Putamen (tissue), 1 donor: ENCODE measurements at places on chromosomes 4 and X.

DNA sequence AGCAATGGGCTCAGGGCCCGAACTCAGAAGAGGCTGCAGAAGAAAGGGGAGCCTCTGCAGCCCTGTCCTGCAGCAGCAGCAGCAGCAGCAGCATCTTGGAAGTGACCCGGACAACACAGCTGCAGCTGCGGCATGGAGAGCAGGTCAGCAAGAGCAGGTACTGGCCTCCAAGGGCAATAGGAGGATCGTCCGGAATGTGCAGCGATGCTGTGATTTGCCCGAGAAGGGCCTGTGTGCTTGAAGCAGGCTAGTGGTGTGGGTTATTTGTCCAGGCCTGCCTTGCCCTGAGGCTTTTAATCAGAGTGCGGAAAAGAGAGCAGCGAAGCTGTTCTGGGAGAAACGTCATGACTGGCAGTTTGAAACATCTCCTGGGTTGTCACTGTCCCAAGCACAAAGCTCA is 126.0 kb downstream of the F11 start:
- DNase-seq = no peak

- DNase-seq = no peak
Observed at GRCh38 chr4:85617202-85617601, 142.3 kb downstream of the ARHGAP24 start.

GRCh38 chr4:95102162-95102790 is 344.5 kb downstream of the BMPR1B start:
- DNase-seq = no peak

DNA sequence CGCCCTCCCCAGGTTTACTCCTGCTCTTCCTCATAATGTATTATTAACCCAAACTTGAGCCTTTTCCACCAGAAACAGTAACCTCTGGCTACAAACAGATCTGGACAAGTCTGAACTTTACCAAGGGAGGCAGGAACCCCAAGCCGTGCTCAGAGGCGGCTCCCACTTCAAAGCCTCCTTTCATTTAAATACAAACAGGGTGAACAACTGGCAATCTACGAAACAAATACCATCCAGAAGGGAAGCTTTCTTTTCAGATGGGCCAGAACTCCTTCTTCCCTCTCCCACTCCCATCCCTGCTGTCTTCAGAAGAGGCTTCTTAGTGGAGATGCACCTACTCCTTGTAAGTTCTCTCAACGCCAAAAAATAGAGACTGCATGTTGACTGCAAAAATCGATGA is 2.1 kb upstream of the GPC4 start:
- no peak for DNase-seq

DNA sequence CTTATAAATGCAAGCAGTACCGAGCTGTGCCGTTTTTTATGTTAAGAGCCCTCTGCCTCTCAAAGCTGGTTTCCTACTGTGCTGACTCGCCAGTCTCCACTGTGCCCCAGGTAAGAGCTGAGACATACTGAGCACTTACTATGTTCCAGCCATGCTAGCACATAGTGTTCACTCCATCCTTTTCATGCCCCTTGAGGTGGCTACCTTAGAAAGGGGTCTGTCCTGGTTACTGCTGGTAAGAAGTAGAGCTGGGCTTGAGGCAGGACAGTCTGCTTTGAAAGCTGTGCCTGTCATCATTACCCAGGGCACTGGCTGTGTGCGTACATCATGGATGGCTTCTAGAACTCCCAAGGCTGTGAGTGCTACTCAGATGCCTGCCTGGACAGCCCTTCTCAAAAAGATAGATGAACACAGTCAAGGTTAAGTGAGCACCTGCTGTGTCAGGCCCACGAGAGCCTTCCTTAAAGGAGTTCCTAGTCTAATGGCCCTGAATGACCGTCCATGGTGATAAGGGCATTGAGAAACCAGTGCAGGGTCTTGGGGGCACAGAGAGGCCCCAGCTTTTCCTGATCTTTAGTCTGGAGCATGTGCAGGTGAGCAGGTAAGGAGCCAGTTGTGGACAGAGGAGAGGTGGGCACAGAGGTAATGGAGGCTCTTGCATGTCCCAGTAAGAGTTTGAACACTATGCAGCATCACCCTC is 1.6 kb downstream of the STK32B start:
- DNase-seq = no peak

GRCh38 chr4:163109967-163110366 is 56.7 kb downstream of the NAF1 start:
- DNase-seq = peak; percentile 23

- peak; percentile 45 for DNase-seq
Observed at GRCh38 chr4:54384563-54384962, 155.5 kb downstream of the PDGFRA start.

- no peak for DNase-seq
Observed at GRCh38 chr4:66649236-66649635, 896.1 kb downstream of the CENPC start.

GRCh38 chr4:58749206-58749605 is 1639.0 kb upstream of the IGFBP7 start:
- no peak for DNase-seq

DNA sequence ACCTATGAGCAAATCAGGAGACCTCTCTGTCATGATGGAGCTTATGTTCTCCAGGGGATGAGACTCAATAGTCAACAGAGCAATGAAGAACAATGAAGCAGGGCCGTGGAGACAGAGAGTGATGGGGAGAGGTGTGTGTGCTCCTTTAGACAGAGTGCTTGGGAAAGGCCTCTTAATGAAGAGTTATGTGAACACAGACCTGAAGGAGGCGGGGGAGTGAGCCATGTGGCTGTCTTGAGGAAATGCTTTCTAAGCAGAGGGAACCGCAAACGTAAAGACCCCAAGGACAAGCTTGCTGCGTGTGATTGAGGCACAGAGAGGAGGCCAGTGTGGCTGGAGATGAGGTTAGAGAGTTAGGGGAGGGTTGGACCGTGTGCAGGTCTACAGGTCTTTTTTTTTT is 53.1 kb downstream of the CHRNA9 start:
- DNase-seq = no peak

GRCh38 chr4:54992266-54992665 is 133.1 kb downstream of the KDR start:
- no peak for DNase-seq

- DNase-seq = no peak
Observed at GRCh38 chrX:82842286-82842685, 665.8 kb upstream of the POU3F4 start.

DNA sequence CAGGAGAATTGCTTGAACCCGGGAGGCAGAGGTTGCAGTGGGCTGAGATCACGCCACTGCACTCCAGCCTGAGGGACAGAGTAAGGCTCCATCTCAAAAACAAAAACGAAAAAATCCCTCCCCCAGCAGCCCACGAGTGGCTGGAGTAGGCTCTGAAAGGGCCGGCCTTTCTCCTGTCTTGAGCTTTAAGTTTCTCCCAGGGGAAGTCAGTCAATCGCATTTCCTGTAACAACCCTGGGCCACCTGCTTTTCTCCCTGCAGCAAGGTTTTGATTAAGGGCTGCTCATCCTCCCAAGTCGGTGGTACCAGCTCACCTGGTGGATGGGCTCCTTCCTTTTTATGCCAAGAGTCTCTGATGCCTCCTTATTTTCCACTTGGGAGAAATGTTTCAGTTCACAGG is 2.0 kb upstream of the NYX start:
- no peak for DNase-seq
